ENCODE measurements at places on chromosomes 12 and 14. TPM values are rescaled to one million over a fixed set of nuclear protein-coding genes. Genes with fewer than 3 reads are reported as not detected.

- no peak overlapping the region for H3K4me3 ChIP-seq
- no peaks in the 10 kb centered on the region for H3K27me3 ChIP-seq
- no peak overlapping the region for H3K27ac ChIP-seq
- no peak for DNase-seq
- H3K4me1 ChIP-seq, result peaks cover 6% of the 10 kb centered on the region
- H3K36me3 ChIP-seq, result peaks cover 15% of the 10 kb centered on the region
Measured at GRCh38 chr14:49579841-49580240, 6.3 kb downstream of the RPS29 start.

The GLRX5 gene
- 99.9 TPM for total RNA-seq

DNA sequence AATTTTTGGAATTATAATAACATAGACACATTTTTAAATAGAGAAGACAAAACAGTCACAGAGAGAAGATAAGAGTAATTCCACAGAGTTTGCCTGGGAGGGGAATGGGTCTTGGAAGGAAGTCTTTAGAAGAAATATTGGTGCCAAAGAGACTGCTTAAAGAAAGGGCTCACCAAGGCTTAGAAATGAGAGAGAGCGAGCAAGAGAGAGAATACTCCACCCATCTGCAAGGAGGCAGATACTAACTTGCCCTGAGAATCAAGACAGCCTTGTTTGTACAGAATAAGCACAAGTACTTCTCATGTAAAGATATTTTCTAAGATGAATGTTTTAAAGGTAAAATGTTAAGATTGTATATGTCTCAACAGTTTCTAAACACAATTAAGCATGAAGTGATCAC lies 165.5 kb downstream of the SLC38A4 start:
- no peak for DNase-seq
- H3K27me3 ChIP-seq, result no peaks in the 10 kb centered on the region
- peaks cover 38% of the 10 kb centered on the region for H3K4me1 ChIP-seq
- H3K36me3 ChIP-seq, result no peaks in the 10 kb centered on the region
- no peak overlapping the region for H3K27ac ChIP-seq

The RHOJ gene
- not detected for total RNA-seq

The SEC23A gene
- 46.9 TPM for total RNA-seq

GRCh38 chr12:53677016-53677799 lies 1.3 kb upstream of the ATP5MC2 start:
- H3K27me3 ChIP-seq, result no peaks in the 10 kb centered on the region
- peaks cover 44% of the 10 kb centered on the region for H3K4me1 ChIP-seq
- peaks cover 7% of the 10 kb centered on the region for H3K36me3 ChIP-seq
- peak; percentile 82 for DNase-seq
- H3K27ac ChIP-seq, result peak overlapping the region; percentile 94

GRCh38 chr14:91996948-91997371 lies 42.9 kb downstream of the TRIP11 start:
- DNase-seq, result peak; percentile 62
- H3K36me3 ChIP-seq, result peaks cover 12% of the 10 kb centered on the region
- H3K4me1 ChIP-seq, result no peaks in the 10 kb centered on the region
- no peak overlapping the region for H3K4me3 ChIP-seq

DNA sequence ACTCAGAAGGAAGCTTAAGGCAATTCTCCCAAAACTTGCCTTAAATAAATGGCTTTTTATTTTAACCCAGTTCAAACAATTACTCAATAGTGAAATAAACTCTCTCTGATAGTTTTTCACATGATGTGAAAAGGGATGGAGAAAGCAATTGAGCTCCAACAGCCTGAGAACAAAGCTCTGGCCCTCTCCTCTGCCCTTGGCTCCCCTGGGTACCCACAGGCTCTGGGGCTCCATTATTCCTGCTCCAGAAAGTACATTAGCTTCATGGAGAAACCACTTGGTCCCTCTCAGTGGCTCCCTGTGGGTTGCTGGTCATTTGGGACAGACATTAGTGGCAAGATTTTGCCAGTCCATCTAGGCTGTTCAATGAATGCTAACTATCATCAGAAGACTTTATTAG lies 242.8 kb downstream of the ATP23 start:
- H3K27ac ChIP-seq, result no peak overlapping the region
- H3K4me1 ChIP-seq, result peaks cover 11% of the 10 kb centered on the region
- no peaks in the 10 kb centered on the region for H3K36me3 ChIP-seq
- DNase-seq, result no peak
- H3K27me3 ChIP-seq, result no peaks in the 10 kb centered on the region

GRCh38 chr12:93964936-93965335 lies 183.4 kb upstream of the PLXNC1 start:
- H3K36me3 ChIP-seq, result no peaks in the 10 kb centered on the region
- no peaks in the 10 kb centered on the region for H3K4me1 ChIP-seq
- DNase-seq, result no peak
- H3K4me3 ChIP-seq, result no peak overlapping the region

GRCh38 chr12:26130728-26131127 lies 5.9 kb upstream of the BHLHE41 start:
- H3K4me3 ChIP-seq, result no peak overlapping the region
- H3K27ac ChIP-seq, result no peak overlapping the region
- no peak for DNase-seq
- H3K27me3 ChIP-seq, result peaks cover 79% of the 10 kb centered on the region

The PLBD1 gene
- 5.4 TPM for total RNA-seq

The FAM222A gene
- 10.6 TPM for total RNA-seq

The CD69 gene
- not detected for total RNA-seq

The DRAM1 gene
- total RNA-seq, result 1.2 TPM

DNA sequence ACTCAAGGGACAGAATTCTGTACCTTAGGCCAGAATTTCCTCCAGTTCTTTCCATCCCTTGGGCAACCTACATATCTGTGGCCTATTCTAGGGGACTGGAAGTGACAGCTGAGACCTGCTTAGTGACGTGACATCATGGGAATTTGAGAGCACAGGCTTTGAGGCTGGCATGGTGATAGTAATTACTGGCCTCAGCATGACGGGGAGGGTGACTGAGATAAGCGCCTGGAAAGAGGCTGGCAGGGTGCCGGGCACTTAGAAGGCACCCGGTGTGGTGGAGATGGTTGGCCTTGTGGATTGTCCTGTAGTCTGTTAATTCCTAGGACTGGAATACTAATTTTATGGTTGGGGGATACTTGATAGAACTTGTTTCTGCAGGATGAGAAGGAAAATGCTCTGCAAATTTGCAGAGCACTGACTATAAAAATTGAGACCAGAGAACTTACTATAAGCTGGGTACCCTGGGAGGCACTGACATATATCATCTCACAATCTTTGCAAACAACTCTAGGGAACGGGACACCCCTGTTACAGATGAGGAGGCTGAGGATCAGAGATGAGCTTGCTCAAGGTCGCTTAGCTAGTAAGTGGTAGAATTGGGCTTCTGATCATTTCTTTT lies 42.2 kb upstream of the TBX3 start:
- H3K4me1 ChIP-seq, result no peaks in the 10 kb centered on the region
- H3K36me3 ChIP-seq, result no peaks in the 10 kb centered on the region
- no peak for DNase-seq
- no peaks in the 10 kb centered on the region for H3K27me3 ChIP-seq

The TBC1D30 gene
- total RNA-seq, result 9.7 TPM

The PTPRO gene
- 3.7 TPM for total RNA-seq

The CLEC4D gene
- total RNA-seq, result 0.19 TPM

DNA sequence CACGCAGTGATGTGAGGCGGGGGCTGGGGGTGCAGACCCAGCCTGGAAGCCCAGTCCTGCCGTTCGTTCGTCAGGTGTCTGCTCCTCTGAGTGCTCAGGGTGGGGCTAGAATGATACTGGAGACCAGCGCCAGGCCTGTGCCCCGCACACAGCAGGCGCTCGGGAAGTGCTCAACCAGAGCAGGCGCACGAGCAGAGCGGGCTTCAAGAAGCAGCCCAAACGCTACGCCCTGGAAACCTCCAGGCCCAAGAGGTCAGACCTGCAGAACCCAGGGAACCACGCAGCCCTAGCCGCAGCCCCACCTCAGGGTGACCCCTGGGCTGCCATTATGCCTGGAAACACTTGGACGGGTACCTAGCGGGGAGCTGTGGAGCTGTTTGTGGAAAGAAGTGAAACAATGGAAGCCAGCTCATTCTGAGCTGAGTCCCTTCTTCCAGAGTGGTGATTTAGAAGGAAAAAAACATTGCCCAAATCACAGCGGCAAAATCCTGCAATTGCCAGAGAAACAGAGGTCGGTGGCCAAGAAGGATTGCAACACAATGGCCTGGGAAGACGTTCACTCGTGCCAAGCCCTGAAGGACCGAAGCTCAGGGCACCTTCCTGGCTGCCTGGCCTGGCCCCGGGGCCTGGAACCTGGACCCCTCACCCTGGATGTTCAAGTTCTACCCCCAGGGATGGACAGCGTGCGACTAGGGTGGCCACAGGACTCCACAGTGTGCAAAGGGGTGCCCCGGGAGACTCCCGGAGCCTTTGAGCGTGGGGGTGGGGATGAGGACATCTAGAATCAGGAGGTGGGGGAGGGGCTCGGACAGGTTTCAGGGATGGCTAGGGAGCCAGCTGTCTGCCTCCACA lies 40.4 kb upstream of the DIO3 start:
- no peak for DNase-seq
- no peaks in the 10 kb centered on the region for H3K27me3 ChIP-seq
- H3K4me1 ChIP-seq, result peaks cover 9% of the 10 kb centered on the region

The ENDOU gene
- total RNA-seq, result not detected

- no peaks in the 10 kb centered on the region for H3K4me1 ChIP-seq
- H3K27me3 ChIP-seq, result no peaks in the 10 kb centered on the region
- DNase-seq, result peak; percentile 94
- no peak overlapping the region for H3K27ac ChIP-seq
- no peak overlapping the region for H3K4me3 ChIP-seq
- no peaks in the 10 kb centered on the region for H3K36me3 ChIP-seq
Measured at GRCh38 chr14:76784881-76785280, 23.6 kb downstream of the VASH1 start.

The NINJ2 gene
- 0.37 TPM for total RNA-seq

The C12orf42 gene
- 1.1 TPM for total RNA-seq

The DNAH10 gene
- total RNA-seq, result 0.26 TPM

The EDDM3A gene
- total RNA-seq, result not detected

The DYNC1H1 gene
- total RNA-seq, result 237 TPM

DNA sequence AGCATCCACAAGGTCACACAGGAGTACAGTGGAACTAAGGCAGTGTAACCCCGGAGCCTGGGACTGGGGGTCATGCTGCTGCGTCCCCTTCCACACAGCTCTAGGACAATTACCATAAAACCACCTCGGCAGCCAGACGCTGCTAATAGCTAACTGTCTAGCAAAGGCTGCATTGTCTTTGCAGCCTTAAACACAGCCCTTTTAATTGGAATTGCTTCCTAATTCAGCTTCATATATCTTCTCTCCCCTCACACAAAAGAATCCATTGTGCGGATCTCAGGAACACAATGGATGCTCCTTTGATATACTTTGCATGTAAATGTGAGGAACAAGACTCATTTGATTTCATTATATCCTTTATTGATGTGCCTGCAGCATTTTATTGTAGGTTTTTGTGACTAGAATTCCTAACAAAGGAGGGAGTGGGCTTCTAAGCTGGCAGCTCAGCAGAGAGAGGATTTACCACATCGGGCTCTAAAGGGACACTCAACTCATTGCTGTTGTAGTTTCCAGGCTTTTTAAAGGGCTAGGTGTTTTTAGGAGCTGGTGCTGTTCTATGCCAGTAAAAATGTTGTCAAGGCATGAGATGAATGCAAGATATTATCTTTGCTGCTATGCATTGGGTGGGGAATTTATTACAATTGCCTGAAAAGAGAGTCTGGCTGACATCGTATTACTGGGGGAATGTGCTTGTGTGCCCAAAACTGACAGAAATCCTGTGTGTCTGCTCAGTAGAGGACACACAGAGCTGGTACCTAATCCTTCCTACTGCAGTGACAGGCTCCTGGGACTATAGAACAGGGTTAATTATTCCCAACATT lies 30.4 kb upstream of the DACT1 start:
- H3K36me3 ChIP-seq, result no peaks in the 10 kb centered on the region
- peak; percentile 72 for DNase-seq
- no peaks in the 10 kb centered on the region for H3K27me3 ChIP-seq
- H3K4me3 ChIP-seq, result no peak overlapping the region
- H3K27ac ChIP-seq, result no peak overlapping the region

GRCh38 chr12:30691122-30691879 lies 4.4 kb downstream of the IPO8 start:
- no peaks in the 10 kb centered on the region for H3K27me3 ChIP-seq
- H3K27ac ChIP-seq, result no peak overlapping the region
- DNase-seq, result no peak
- H3K4me3 ChIP-seq, result no peak overlapping the region
- no peaks in the 10 kb centered on the region for H3K36me3 ChIP-seq

GRCh38 chr12:93502802-93503623 lies 35.7 kb downstream of the MRPL42 start:
- H3K36me3 ChIP-seq, result peaks cover 22% of the 10 kb centered on the region
- H3K4me1 ChIP-seq, result no peaks in the 10 kb centered on the region

The EIF2B1 gene
- total RNA-seq, result 77.1 TPM

The SDR9C7 gene
- 0.28 TPM for total RNA-seq

- no peak overlapping the region for H3K4me3 ChIP-seq
- H3K36me3 ChIP-seq, result no peaks in the 10 kb centered on the region
- no peaks in the 10 kb centered on the region for H3K4me1 ChIP-seq
Measured at GRCh38 chr12:84507956-84508850, 404.4 kb downstream of the SLC6A15 start.

DNA sequence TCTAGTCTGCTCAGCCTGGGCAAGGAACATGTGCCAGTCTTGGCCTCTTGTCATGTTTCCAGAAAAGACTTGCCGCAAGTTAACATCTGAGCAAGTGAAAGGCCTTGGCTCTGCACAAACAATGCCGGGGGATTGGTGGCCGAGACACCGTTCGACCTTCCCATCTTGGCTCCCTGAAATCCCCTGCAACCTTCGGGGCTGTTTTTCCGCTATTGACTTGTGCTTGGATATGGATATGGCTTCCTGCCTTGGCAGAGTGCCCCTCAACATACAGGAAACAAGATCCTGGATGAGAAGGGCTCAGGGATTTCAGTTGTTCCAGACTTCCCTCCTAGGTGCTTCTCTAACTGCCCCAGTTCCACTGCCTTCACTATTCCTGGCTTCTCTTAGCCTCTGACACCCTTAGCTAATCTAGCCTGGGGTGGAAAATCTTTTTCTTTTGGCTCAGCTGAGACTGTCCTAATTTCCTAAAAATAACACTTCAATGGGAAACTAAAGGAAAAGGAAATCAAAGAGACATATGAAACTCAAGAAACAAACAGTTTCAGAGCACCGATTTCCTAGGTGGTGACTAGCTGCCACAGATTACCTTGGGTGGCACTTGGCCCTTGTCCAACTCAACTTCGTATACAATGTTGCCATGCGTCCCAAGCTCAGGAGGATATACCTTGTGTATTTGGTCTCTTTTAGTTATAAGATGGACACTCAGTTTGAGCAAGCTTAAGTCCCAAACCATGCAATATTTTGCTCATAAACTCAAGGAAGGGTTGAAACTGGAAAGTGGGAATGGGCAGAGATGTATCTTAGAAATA lies 33.9 kb downstream of the RDH12 start:
- no peaks in the 10 kb centered on the region for H3K36me3 ChIP-seq
- no peak for DNase-seq
- H3K4me3 ChIP-seq, result no peak overlapping the region
- H3K4me1 ChIP-seq, result no peaks in the 10 kb centered on the region

GRCh38 chr14:50920482-50921230 lies 23.6 kb downstream of the PYGL start:
- peak; percentile 24 for DNase-seq
- H3K27ac ChIP-seq, result no peak overlapping the region
- H3K27me3 ChIP-seq, result no peaks in the 10 kb centered on the region
- no peaks in the 10 kb centered on the region for H3K4me1 ChIP-seq

The USP15 gene
- total RNA-seq, result 36.0 TPM

The TESPA1 gene
- total RNA-seq, result not detected

Measured in neural progenitor cell (in vitro differentiated cells).